Stimulated activated CD8-positive, alpha-beta memory T cell treated with anti-CD3 and anti-CD28 coated beads, Interleukin-15, amount 100 ng/mL, for 48 hours (primary cell): ENCODE measurements at places on chromosomes 13 and 19.

GRCh38 chr13:110396913-110397381, 89.9 kb downstream of the COL4A2 start:
- no peak for DNase-seq

- DNase-seq, result no peak
Observed at GRCh38 chr13:113668491-113668971, 1.5 kb downstream of the GRK1 start.

GRCh38 chr19:12786141-12786870, 5.0 kb upstream of the JUNB start:
- DNase-seq, result no peak

GRCh38 chr13:64855506-64855905, 2374.6 kb downstream of the PCDH9 start:
- DNase-seq, result no peak

GRCh38 chr13:50927701-50928100, 18.1 kb downstream of the RNASEH2B start:
- no peak for DNase-seq

DNA sequence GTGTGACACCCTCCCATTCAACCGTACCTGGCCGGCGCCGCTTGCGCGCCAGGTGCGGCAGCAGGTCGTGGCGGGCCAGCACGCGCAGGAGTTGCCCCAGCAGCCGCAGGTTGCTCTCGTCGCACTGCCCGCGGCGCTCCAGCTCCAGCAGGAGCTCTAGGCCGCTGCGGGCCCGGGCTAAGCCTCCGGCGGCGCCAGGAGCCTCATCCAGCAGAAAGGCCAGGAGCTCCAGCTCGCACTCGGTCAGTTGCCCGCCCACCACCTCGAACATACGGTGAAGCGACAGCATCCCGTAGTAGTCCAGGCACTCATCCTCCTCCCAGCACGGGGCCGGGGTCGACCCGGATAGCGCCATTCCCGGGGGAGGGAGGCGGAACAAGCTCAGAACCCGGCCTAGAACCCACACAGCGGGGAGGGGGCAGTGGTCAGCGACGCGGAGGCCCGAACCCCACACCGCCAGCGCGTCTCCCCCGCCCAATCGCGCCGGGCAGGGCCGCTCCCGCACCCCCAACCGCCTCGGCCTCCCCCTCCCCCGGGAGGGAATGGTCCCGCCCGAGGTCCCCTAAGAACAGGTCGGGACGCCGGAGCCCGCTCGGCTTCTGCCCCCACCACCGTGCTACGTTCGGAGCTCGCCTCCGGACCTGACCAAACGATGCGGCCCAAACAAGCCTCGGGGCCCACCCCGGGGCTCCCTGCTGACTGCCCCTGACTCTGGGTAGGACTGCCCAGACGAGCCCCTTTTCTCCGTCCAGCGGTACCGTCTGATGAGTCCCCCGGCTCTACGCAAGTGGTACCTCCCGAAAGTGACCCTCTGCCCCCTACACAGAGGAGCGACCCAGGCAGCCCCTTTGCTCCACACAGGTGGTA, 591 bp downstream of the DEDD2 start:
- no peak for DNase-seq

DNA sequence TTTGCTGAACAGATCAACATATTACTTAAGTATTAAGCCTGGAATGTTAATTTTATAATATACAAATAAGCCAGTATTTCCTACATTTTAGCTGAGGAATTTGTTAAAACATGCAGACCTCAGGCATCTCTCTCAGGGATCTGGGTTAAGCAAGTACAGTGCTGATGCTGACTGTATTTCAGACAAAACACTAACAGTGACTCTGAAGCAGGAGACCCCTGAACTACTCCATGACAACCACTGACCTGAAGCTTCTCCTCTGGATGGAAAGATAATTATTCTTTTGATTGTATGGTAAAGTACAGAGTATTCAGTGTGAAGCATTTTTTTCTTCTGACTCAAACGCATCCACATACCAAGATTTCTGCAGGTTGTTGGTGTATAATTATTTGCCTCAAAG, 680.8 kb downstream of the LIG4 start:
- DNase-seq, result no peak

GRCh38 chr13:112664501-112665203, 25.2 kb upstream of the ATP11A start:
- no peak for DNase-seq

DNA sequence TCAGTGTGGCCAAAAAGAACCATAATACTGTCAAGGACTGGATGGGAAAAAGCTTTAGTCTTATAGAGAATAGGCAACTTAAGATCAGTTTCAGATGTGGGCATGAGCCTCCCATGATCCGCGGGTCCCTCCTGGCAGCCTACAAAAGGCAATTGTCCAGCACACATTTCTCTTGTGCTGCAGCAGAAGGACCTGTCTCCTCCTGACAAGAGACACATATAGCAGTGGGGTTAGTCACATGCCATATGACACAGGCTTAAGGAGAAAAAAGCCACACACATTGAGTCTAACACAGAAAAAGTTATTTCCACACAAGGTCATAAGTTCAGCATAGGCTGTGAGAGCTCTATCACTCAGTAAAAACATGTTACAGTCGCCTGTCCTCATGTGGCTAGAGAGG, 1378.7 kb upstream of the PRR20A start:
- DNase-seq, result no peak

GRCh38 chr13:39336207-39336606, 266.8 kb downstream of the LHFPL6 start:
- no peak for DNase-seq

- DNase-seq, result no peak
Observed at GRCh38 chr13:113186061-113186900, 22.2 kb downstream of the PCID2 start.

DNA sequence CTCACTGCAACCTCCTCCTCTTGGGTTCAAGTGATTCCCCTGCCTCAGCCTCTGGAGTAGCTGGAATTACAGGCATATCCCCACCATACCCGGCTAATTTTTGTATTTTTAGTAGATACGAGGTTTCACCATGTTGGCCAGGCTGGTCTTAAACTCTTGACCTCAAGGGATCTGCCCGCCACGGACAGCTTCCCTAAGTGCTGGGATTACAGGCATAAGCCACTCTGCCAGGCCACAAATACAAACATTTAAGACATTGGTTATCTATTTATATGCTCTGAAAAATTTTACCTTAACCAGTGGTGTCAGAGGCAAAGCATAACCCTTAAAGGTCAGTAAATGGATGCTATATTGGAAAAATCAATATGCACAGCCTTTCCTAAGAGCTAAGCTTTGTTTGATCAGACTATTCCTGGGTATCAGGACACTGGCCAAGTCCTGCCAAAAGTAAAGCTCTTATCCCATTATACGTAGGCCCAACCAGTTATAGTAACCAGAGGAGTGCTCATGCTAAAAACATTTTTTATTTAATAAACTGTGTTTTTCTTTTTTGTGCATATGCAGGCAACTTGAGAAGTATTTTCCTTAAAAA, 56.4 kb upstream of the STARD13 start:
- no peak for DNase-seq

DNA sequence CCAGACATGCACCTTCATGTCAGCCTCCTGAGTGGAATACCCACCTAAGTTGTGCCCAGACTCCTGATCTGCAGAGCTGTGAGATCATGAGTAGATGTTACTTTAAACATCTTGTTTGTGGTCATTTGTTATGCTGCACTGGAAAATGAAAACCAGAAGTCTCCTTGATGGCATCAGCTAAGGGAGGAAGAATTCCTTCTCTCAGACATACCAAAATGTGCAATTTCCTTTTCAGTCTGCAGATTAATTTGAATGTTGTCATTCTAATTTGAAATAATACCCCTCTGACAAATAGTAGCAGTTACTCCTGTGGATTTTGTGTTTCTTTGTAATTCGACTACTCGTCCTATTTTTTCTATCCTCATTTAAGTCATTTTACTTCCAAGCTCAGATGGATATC, 59.3 kb downstream of the ITGBL1 start:
- no peak for DNase-seq

DNA sequence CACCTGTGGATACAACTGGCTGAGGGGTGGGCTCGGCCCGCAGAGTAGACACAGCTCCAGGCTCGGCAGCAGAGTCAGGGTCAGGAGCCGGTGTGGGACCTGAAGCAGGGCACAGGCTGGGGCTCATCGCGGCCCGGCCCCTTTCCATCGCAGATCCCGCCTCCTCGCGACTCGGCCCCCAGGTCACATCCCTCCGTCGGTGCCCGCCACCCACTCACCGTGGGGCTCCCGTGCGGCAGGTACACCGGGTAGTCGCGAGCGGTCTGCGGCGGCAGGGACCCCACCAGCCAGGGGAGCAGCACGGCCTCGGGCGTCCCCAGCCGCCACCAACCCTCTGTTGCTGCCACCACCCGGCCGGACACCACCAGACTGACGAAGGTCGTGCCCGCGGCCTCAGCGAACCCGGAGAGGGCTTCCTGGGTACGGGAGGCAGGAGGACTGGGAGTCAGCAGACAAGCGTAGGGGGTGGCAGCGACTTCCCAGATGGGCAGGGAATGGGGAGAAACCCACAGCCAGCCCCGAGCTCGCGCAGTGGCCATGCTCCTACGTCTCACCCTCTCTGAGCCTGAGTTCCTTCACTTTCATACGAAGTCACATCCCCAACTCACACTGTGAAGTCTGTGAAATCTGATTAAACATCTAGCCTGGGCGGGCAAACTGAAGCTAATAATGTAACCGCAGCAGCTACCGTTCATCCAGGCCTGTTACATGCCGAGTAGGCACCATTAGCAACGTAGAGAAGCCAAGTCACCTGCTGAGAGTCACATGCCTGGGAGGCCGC, 3.7 kb downstream of the FUZ start:
- DNase-seq, result no peak

GRCh38 chr19:8615813-8616596, 5.5 kb upstream of the ADAMTS10 start:
- no peak for DNase-seq

GRCh38 chr19:33231511-33231910, 5.9 kb upstream of the SLC7A10 start:
- no peak for DNase-seq

GRCh38 chr19:13748169-13748828, 16.0 kb upstream of the MRI1 start:
- no peak for DNase-seq

- DNase-seq, result no peak
Observed at GRCh38 chr13:45441633-45442032, 23.1 kb upstream of the COG3 start.

DNA sequence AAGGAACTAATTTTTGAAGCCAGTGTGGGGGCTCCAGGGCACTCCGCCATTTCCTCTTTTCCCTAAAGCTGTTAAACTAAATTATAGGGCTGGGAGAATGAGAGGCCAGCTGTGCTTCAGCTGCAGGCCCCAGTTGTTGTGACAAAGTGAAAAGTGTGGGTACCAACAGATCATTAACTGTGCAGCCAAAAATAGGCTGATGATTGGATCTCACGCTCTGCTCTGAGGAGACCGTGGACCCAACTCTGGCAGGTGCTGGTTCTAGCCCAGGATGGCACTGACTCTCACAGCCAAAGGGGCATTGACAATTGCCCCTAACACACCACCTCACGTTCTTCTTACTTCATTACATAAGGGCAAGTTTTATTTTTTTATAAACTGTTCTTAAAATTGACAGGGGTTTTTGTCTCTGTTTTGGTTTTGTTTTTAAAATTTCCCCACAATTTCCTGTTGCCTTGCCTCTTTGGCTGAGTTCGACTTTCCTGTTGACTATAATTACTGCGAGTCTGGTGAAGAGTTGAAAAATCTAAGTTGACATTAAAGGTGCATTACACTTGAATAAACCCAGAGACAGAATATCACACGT, 391.0 kb downstream of the FGF9 start:
- DNase-seq, result no peak

DNA sequence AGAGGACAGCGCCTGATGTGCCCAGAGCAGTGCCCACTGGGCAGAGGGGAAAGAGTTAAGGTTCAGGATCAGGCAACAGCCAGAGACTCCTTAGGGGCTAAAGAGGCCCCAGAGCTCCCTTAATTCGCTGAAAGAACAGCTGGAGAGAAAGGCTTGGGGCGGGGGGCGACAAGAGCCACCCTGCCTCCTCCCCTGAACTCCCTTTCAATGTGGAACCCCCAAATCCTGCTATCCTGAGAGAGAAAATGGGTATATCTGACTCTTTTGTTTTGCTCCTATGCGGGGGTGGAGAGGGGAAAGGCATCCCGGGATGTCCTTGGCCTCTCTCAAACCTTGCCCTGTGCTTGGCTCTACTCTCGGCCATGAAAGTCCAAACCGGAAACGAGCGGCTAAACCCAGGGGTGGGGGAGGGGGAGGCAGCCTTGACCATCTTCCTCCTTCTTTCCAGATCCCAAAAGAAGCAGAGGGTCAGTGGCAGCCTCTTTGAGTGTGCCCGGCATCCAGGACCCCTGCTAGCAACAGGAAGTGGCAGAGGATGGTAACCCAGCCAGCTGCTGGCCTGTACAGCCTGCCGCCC, 4.7 kb downstream of the PRKACA start:
- DNase-seq, result no peak

- DNase-seq, result no peak
Observed at GRCh38 chr19:10812196-10812595, 23.8 kb downstream of the TMED1 start.

DNA sequence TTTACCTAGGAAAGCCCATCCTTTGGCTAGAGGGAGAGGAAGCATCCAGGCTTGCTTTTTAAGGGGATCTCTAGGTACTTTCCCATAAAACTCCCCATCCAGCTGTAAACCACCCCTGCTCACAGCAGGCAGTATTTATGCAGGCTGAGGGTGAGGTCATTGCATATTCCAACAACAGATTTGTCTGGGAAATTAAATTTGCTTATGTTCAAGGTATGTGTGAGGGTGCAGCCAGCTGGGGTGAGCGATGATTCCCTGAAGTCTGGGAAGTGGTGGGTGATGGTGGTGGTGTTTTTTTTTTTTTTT, 96.3 kb upstream of the C1QTNF9B start:
- DNase-seq, result no peak

- DNase-seq, result no peak
Observed at GRCh38 chr19:40147693-40148347, 43.4 kb upstream of the MAP3K10 start.

- peak; percentile 42 for DNase-seq
Observed at GRCh38 chr19:10812902-10813404, 23.1 kb downstream of the TMED1 start.

DNA sequence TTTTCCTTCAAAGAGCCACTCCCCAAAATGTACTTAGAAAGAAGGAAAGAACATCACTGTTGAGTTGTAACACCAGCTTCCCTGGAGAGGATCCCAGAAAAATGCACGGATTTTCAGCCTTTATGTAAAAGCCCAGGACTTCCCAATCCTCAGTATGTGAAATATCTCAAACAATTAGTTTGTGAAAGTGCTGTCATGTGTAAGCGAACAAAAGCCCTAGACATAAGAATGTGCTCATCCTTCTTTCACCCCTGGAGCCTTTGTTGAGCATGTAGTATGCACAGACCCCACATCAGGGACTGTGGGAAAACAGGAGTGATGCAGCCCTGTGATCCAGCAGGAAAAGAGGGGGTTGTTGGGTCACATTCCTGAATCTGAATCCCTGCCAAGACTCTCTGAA, 441.4 kb upstream of the ZNF507 start:
- DNase-seq, result no peak

- no peak for DNase-seq
Observed at GRCh38 chr19:4606921-4607678, 32.2 kb upstream of the TNFAIP8L1 start.

DNA sequence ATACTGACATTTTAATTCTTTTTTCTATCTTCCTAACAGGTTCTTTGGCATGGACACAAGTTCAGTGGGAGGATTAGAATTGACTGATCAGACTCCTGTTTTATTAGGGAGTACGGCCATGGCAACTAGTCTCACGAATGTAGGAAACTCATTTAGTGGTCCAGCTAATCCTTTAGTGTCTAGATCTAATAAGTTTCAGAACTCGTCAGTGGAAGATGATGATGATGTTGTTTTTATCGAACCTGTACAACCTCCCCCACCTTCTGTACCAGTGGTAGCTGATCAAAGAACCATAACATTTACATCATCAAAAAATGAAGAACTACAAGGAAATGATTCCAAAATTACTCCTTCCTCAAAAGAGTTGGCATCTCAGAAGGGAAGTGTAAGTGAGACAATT, 34.5 kb downstream of the ZMYM2 start:
- no peak for DNase-seq
